ENCODE measurements at places on chromosomes 7 and 10. TPM values are rescaled to one million over a fixed set of nuclear protein-coding genes. Genes with fewer than 3 reads are reported as not detected.

DNA sequence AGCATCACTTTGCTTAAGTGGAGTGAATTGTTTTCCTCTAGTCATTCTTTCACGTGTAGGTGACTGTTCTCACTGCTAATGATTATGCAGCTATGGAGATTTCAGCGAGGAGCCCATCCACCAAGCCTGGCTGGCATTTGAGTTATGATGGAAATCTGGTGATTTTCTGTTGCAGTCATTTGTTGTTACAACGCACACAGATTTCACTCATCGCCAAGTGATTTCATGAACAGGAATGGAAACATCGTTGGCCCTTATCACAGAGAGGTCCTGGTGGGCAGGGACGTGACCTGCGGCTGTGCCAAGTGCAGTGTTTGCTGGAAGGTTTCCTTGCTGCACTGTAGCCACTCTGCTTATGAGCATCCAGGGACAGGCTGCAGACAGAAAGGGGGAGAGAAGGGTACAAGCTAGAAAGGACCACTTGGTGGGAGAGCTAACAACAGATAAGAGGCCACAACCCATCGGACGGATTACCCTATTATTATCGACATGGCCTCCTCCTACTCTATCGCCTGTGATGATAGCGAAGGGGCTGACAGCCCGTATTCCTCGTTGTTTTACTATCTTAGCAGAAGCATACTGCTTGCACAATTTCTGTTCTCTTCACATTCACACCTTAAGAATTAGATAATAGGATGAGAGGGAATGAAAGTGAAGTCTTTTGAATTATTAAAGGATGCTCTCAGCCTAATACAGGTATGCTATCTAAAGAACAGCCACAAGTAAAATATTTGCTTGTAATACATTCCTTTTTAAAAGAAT lies 99.0 kb upstream of the PITRM1 start:
- DNase-seq, result no peak

DNA sequence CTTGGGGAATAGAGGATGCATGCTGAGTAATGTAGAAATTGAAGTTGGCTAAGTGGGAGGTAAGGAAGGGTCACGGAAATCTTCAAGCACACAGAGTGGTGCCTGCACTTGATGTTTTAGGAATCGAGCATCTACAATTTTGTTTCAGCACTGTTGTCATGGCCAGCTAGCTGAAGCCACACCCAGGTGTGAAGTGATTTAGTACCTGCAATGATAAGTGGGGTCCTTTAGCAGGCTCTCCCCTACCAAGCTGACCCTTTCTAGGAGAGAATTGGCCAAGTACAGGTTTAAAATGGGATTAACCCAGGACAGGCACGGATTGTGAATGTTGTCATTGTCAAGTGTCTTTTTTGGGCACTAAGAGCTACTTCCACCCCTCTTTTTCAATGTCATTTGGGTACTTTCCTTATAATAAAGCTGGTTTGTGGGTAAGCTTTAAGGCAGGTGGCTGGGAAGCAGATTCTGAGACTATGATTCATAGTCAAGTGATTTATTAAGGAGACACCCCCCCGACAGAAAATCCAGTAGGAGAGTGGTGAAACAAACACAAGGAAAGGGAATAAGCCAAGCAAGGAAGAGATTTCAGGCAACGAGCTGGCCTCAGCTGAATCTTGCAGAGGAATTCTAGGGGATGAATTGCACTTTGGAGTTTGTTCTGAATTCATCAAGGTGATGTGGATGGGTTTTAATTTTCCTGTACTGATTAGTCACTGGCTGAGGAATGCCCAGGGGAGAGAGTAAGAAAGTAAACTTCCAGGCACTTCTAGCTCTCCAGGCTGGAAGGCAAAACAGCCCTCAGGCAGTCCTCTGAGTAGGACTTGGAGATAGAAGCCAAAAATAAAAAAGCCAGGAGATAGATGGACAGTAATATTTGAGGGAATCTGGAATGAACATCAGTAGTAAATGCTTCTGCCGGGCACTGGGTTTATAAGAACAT lies 1128.4 kb downstream of the SORCS3 start:
- no peak for DNase-seq

CWF19L1 gene
- 42.8 TPM for total RNA-seq

EN2 gene
- 0.07 TPM for total RNA-seq

- no peak for DNase-seq
Observed at GRCh38 chr7:87339373-87339897, 6.0 kb upstream of the CROT start.

GRCh38 chr7:75534727-75535307 lies 42.7 kb downstream of the SPDYE5 start:
- DNase-seq, result no peak

DNA sequence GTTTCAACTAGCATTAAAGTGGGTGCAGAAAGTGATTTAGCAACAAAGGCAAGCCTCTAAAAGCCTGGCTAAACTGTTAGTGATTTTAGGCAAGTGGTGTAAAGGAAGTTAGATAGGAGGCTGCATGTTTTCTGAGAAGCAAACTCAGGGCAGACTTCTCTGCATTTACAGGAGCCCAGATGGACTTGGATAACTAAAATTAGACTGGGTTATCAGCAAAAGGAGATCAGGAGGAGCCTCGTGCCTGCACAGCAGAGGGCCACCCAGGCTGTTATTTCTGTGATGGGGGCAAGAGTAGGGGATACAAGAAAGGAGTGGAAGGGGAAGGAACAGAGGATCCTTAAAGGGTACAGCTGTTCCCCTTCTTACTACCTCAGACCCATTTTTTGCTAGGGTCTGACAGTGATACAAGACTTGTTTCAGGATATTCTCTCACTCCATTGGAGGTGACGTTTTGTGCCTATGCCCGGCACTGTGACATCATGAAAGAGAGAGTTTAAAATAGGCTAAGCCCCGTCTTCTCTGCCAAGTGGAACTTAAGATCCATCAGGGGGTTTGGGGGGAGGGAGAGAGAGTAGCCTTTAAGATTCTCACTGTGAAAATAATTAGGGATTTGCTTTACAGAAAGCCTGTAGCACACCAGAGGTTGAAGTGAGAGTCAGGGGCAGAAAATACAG lies 49.6 kb upstream of the PDCD4 start:
- DNase-seq, result no peak

DNA sequence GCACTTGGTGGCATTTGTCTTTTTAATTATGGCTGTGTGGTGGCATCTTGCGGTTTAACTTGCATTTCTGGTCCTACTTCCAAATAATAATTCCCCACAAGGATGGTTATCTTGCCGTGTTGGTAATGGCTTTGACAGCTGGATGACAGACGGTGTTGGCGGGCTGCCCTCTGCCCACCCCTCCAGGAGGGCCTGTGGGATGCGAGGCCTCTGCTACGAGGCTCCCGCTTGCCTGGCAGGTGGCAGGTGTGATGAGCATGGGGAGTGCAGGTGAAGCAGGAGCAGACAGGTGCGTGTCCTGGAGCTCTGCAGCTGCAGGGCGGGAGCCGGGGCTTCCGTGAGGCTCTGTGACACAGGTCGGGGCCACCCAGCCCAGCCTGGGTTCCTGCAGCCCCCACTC lies 11.8 kb downstream of the INPP5A start:
- no peak for DNase-seq

GRCh38 chr7:94055963-94056362 lies 51.8 kb upstream of the BET1 start:
- DNase-seq, result no peak

IKZF5 gene
- total RNA-seq, result 22.1 TPM

FXYD4 gene
- total RNA-seq, result not detected
